Stimulated activated CD4-positive, alpha-beta T cell treated with anti-CD3 and anti-CD28 coated beads, Interleukin-4, amount 100 ng/mL, for 4 hours (primary cell): ENCODE measurements at places on chromosomes 12 and 14.

- no peak for DNase-seq
Observed at GRCh38 chr14:101900253-101900652, 64.1 kb upstream of the DYNC1H1 start.

GRCh38 chr14:86481104-86481503, 951.2 kb downstream of the FLRT2 start:
- DNase-seq = no peak

DNA sequence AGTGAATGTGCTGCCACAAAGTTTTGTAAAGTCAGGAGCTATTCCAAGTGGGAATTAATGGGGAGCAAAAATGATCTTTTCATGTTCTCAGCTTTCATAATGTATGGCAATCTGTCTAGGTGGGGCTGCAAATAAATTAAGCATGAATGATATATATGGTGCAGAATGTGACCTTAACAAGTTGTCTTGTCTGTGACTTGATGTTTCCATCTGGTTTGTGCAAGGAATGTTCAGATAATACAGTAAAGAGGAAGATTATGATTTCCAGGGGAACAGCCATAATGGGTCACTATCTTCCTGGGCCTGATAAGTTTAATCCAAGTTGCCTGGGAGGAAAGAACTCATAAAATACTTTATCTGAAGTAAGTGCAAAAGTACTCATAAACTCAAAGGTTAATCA, 1815.8 kb upstream of the FLRT2 start:
- DNase-seq = no peak

GRCh38 chr14:45972416-45972815, 679.2 kb downstream of the RPL10L start:
- DNase-seq = no peak

- DNase-seq = no peak
Observed at GRCh38 chr14:54116972-54117371, 160.3 kb upstream of the BMP4 start.

DNA sequence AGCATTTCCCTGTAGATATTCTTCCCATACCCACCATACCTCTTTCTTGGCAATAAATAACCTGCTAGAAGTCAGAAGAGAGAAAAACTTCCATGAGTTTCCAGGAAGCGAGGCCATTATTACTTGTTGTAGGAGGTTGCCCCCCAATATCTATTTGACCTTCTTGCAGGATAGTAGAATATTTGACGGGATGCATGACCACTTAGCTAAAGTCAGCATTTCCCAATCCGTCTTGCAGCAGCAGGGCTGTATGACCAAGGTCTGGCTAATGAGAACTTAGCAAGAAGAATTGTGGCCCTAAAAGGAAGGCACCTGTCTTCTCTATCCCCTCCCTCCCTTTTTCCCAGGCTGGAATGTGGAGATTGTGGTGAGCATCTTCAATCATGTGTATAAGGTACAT, 51.5 kb downstream of the NINJ2 start:
- no peak for DNase-seq

DNA sequence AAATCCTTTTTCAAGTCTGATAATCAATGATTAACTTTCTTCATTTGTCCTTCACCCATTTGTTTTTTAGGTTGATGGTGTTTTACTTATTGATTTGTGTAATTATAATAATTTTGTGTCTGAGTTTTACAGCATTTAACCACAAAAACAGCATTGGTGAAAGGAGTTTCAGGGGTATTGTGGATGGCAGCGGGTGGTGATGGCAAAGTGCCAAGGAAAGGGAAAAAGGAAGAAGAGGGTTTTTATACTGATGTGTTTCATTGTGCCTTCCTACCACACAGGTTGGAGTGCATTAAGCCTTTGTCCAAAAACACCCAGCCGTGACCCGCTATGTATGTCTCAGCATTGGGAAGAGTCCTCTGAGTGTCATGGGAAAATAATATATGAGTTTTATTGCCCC, 150.3 kb downstream of the DAD1 start:
- DNase-seq = no peak

DNA sequence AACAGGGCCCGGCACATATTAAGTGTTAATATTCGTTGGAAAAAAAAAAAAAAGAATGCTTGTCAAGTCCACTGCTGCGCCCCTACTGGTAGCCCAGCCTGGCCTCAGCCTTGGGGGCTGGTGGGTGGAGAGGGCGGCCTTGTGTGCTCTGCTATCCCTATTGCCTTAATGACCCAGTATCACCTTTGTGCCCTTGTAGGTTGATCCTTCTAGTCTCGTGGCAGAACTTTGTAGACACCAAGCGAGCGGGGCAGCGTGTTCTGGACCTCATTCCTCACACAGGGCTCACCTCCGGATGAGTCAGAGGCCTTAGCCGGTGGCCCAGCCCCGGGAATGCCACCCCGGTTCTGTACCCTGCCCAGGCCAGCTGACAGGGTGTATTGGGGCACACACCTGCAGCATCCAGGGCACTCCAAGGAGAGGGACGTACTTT, 1.8 kb upstream of the RCOR1 start:
- no peak for DNase-seq

GRCh38 chr12:68269779-68270178, 16.4 kb upstream of the IL22 start:
- no peak for DNase-seq

DNA sequence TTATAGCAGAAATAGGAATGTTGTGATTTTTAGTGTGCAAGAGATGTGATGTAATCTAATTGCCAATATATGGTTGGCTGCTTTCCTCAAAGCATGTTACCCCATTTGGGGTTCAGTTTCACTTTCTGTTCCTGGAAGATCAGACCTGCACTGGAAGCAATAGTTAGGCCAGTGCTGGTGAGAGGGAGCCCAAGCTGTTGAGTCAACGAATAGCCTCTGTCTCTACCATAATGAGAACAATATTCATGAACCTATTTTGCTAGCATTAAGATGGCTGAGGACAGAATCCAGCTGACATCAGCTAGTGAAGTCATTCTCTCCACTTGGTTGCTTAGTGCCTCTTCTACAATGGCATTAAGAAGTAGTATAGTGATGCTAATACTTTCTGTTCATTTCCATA, 379.9 kb upstream of the DCN start:
- DNase-seq = no peak

DNA sequence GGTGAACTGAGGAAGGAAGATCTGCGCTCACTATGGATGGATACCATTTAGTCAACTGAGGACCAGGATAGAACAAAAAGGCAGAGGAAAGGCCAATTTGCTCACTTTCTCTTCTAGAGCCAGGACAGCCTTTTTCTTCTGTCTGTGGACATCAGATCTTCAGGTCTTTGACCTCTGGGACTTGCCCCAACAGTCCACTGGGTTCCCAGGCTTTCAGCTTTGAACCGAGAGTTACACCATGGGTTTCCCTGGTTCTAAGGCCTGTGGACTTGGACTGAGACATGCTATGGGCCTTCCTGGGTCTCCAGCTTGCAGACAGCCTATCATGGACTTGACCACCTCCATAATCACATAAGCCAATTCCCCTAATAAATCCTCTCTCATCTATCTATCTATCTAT, 232.0 kb downstream of the IPO8 start:
- no peak for DNase-seq

GRCh38 chr12:52006726-52007157, at the start of gene TAMALIN:
TSS of gene TAMALIN (plus strand) at chr12:52006946. CDS start at chr12:52007020, 74 bp downstream.
- peak; percentile 81 for DNase-seq

DNA sequence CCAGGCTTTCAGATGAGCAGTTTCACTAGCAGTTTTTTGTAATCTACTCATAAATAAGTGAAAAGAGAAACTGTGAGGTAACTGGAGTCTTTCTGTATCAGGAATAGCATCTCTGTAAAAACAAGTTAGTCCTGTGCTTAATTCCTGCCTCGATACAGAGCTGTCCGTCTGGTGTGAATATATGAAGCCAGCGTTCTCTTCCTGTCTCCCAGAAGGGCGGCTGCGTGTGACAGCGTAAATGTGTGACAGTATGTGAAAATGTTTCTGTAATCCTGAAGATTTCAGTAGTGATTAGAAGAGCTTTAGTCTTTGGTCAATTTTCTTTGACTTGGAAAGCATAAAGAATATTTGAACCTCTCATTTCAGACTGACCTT, 150.3 kb downstream of the FBXL14 start:
- DNase-seq = no peak

DNA sequence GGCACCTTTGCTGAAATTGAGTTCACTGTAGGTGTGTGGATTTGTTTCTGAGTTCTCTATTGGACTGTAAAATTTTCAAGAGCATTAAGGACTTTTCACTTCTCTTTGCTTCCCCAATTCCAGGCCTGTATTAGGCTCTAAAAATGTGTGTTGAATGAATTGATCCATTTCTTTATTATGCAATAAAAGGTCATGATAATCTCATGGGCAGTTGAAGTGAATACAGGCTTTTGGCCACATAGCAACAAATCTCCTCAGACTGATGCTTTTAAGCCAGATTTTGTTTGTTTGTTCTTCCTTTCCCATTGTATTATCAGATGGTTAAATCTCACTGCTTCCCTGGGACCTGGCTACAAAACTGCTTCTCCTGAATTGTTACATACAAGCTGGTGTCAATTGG, 258.0 kb upstream of the FAR2 start:
- DNase-seq = no peak

DNA sequence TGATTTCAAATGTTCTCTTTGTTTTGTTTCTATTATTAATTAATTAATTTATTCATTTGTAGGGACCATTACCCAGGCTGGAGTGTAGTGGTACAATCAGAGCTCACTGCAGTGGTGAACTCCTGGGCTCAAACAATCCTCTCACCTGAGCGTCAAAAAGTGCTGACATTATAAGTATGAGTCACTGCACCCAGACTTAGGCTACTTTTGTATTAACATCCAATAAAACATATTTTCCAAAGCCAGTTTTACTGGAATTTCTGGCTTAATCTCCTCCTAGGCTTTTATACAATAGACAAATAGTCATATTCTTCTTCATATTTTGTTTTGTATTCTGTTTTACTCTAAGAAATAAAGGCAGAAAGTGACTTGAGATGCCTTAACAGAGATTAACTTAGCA, 749.6 kb downstream of the SLC16A7 start:
- no peak for DNase-seq

DNA sequence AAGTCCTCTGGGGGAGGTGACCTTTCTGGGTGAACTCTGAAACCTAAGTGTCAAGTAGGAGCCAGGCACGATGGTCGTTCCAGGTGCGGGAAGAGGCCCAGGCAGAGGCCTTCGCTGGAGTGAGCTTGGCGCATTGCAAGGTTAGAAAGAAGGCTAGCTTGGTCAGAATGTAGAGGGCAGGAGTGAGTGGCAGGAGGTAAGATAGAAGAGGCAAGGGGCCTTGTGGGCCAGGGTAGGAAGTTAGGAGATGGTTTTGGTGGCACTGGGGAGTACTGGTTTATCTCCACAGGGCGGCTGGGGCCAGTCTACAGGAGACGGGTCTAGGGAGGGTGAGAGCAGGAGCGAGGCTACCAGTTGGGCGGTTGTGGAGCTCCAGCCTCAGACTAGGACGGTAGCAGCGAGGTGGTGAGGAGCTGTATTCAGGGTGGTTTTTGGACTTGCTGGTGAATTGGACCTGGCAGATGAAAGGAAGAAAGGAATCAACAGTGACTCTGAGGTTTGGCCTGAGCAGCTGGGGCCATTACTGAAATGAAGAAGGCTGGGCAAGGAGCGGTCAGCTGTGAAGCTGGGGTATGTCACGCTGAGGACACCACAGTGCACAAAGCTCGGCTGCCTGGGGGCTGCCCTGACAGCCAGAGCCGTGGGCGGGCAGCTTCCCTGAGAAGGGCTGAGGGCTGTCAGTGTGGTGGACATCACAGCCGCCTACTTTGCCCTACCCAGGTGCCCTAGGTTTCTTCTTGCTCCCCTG, 9.0 kb downstream of the MLXIP start:
- no peak for DNase-seq

DNA sequence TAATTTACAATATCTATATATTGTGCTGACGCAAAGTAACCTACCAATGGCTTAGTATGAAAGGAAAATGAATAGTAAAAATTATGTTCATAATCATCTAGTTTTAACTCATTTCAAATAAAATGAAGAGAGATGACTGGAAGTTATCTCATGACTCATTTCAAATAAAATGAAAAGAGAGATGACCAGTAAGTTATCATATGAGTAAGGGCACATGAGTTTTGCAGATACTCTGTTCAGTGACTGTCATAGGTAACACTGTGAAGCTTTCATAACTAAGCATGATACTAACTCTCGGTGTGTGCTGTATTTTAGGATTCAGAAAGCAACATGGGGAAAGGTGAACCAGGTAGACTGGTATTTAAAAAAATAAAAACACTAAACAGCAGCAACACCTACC, 364.5 kb upstream of the DIO2 start:
- no peak for DNase-seq

DNA sequence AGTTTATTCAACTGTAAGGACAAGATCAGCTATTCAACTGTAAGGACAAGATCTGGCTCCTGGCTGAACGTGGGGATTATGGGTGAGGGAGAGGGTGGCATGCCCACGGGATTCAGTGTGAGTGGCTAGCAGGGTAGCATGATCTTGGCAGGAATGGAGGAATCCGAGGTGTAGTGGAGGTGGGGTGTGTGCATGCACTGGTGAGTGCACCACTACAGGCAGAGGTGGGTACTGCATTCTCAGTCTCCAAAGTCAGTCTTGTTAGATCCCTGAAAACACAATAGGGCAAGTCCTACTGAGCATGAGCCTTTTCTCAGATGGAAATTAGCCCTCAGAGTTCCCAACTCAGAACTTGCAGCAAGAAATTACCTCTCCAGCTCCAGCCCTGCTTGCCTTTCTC, 32.2 kb upstream of the DCD start:
- DNase-seq = no peak

- DNase-seq = no peak
Observed at GRCh38 chr12:124668602-124669001, 101.2 kb upstream of the NCOR2 start.

DNA sequence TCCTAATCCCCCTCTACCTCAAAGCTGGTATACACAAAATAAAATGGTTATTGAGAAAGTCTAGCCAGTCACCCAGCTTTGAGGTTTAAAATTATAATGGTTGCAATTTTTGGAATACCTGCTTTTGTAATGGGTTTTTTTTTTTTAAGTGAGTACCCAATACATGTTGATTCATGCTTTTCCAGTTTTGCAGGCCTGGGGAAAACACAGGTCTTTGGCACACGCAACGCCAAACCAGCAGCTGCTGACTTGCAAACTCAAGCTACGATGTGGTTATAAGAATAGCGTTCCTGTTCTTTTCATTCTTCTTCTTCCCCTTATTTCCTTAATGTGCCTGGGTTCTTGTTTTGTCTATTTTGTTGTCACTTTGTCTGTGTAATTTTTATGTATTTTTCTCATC, 233.0 kb downstream of the EGLN3 start:
- no peak for DNase-seq

DNA sequence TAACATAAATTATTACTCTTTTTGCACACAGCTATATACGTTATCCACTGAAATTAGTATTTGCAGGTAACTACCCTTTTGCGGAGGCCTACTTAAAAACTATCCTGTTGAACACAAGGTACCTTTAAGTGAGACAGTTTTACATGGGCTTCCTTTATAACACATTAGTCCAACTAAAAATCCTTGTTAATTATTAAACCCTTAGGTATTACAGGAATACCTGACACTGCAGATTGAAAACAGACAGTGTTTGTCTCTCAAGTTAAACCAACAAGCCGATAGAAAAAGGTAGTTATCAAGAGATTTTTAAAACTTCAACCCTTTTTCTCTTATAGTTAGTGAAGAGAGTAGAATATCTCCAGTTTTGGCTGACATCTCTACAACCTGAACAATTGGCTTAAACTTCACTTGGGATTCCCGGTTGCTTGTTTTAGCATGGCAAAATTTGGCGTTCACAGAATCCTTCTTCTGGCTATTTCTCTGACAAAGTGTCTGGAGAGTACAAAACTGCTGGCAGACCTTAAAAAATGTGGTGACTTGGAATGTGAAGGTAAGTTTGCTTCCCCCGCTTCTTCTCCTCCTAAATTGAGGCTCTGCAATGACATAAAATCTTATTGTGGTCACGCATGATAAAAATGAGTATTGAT, at the start of gene MIA2:
Gene MIA2 (plus strand): TSS at position 236 of the 647 bp plus-strand sequence. CDS start 200 bp downstream, at position 436.
- DNase-seq = no peak
